ENCODE measurements at places on chromosomes 5 and 9.

DNA sequence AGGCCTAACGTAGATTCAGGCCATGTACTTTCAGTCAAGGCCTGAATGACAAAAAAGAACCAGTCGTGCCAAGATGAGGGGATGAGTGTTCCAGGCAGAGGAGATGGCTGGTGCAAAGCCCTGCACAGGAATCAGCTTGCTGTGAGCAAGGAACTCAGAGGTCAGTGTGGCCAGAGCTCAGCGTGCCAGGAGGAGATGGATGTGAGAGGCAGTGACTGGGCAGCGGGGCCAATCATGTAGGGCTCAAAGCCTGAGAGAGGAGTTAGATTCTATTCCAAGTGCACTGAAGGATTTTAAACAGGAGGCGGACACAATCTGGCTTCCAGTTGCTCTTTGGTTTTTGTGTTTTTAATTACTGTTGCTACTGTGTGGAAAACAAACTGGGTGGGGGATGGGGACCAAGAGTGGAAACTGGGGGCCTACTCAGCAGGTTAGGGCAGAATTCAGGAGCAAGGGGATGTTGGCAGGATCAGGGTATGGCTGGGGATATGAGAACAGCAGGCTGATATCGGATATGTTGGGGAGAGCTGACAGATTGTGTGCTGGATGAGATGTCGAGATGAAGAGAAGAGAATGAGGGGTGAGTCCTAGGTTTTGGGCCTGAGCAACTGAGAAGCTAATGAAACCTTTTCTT is 64.3 kb downstream of the ANGPTL2 start:
- no peak for DNase-seq

- peak; percentile 66 for DNase-seq
These were observed 407.7 kb upstream of the GRAMD2B start for GRCh38 chr5:126015235-126016181.

- peak; percentile 9 for DNase-seq
These were observed 25.6 kb downstream of the STC2 start for GRCh38 chr5:173302546-173303155.

DNA sequence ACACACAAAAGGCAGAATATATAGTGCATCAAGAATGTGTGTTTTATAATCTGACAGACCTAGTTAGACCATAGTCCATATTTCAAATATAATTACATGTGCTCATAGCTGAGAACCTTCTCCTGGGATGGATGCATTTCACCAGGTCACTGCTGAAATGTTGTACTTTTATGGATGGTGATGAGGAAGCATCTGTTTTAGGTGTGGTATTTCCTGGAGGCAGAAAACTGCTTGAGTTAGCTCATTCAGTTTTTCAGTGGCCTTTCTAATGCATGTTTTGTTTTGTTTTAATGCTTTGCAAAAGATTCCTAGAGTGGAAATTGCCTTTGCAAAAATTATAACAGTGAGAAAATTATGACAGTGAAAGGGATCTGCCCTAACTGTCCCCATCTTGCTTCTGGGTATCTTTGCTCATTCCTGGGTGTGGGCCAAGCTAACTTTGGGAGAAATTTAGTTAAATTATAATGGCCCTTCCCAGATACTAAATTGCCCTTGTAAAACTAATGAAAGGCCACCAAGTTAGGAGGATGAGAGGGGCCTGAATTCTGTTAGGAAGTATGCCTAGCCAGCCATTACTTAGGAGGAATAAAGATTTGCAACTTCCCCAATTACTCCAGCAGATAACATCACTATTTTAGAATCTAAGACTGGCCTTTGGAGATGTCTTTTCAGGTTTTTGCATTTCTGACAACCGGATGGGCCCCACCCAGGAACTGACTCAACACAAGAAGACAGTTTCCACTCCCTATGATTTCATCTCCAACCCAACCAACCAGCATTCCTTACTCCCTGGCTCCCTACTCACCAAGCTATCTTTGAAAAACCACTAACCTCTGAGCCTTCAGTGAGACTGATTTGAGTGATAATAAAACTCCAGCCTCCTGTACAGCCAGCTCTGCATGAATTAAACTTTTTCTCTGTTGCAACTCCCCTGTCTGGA is 7.0 kb upstream of the IL12B start:
- DNase-seq = no peak

- no peak for DNase-seq
These were observed 238.2 kb downstream of the SYK start for GRCh38 chr9:91039835-91040140.

DNA sequence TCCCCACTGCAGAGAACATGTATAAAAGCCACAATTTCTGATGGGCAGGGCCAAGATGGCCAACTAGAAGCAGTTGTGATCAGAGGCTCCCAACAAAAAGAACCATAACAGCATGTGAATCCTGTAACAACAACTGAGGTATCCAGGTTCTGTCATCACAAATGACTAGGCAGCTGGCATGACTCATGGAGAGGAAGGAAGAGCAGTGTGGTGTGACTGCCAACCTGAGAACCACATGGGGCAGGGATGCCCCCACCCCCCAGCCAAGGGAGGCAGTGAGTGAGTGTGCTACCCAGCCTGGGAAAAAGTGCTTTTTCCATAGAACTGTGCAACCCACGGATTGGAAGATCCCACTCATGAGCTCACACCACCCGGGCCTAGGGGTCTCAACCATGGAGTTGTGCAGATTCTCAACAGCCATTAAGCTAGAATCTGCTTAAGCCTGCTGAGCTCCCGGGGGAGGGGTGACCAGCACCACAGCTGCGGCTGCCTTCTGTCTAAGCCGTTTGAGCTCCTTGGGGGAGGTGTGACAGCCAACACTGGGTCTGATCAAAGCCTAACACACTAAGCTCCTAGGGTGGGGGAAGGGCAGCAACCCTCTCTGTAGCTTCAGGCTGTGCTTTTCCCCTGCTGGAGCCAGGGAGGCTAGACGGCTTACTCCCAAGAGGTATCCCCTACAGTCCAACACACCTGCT is 80.1 kb upstream of the DMAC1 start:
- DNase-seq = no peak

GRCh38 chr9:95498641-95499040 is 18.1 kb downstream of the PTCH1 start:
- DNase-seq = no peak

GRCh38 chr5:155293605-155294178 is 280.1 kb downstream of the KIF4B start:
- DNase-seq = peak; percentile 41

DNA sequence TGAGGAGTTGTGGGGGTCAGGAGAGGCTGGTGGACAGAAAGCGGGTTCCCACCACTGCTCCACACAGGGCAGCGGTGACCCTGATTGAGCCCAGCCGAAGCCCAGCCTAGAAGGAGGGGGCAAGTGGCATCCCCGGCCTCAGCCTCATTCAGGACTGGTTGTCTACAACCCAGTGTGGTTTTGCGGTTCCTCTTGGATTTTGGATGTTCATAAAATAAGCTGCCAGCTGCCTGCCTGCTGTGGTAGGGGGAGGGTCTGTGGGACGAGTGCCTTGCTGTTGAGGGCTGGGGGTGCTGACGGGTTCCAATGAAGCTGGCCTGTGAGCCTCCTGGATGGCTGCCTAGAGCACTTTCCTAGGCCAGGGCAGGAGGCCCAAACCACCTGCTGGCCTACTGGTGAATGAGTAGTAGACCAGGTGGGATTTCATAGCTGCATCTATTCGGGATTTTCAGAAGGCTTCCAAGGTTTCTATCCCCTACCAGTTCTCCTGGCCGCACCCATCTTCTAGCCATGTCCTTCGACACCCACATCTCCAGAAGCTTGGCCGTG is 102.4 kb downstream of the NDFIP1 start:
- DNase-seq = no peak

All from NCI-H1092 treated with DMSO at 0.1 percent for 48 hours (cell line).